ENCODE measurements at places on chromosomes 2 and 18.
A peak's percentile ranks its signal among the peaks of the same experiment; 100 is the strongest.

GRCh38 chr2:187580462-187581124 lies 26.4 kb upstream of the TFPI start:
- DNase-seq, result no peak

DNA sequence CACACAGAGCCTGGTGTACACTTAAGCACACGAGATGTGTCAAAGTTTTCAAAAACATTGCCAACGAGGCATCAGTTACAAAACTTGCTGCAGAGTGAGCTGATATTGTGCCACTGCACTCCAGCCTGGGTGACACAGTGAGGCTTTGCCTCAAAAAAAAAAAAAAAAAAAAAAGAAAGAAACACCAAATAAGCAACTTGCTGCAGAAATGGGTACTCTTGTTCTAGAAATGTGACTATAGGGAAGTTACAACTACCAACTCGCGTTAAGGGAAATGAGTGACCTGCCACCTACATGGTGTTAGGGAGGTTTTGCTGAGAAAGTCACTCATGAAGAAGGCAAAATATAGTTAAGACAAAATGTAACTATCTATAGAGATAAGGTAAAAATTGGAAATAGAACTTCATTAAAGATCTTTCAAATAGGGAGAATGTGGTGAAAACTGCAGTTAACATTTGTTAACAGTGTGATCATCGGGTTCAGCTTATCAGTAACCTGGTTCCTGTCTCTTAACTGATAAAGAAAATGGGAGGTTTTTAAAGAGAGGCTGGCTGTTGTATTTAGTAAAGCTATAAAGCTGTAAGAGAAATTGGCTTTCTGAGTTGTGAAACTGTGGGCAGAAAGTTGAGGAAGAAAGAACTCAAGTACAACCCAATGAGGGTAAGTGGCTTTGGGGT lies at the start of gene IL1RL1:
Gene IL1RL1 (plus strand): TSS at position 600 of the 677 bp plus-strand sequence. CDS start 26,702 bp downstream, outside the sequence.
- DNase-seq, result peak; percentile 60

DNA sequence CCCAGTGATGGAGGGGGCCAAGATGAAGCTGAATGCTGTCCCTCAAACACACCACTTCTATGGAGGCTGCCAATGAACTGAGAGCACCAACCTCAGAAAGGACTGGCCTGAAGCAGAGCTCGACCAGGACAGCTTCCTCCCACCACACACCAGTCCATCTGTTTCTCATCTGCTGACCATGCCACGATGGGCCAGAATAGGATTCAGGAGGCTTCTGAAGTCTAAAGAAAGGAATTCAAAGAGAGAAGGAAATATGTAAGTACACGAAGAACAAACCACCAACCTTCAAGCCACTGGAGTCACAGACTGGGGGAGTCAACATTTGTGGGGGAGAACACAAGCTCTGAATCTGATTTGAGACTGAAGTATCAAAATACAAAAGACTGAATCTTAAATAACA lies 157.6 kb upstream of the CCDC68 start:
- no peak for DNase-seq

DNA sequence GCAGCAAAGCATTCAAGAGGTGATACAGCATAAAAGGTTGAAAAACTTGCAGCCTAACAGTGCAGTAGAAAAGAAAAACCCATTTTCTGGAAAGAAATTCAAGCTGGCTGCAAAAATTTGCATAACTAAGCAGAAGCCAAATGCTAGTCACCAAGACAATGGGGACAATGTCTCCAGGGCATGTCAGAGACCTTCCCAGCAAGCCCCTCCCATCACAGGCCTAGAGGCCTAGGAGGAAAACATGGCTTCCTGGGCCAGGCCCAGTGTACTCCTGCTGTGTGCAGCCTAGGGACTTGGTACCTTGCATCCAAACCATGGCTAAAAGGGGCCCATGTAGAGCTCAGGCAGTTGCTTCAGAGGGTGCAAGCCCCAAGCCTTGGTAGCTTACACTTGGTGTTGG lies 405.1 kb upstream of the CYRIA start:
- no peak for DNase-seq

DNA sequence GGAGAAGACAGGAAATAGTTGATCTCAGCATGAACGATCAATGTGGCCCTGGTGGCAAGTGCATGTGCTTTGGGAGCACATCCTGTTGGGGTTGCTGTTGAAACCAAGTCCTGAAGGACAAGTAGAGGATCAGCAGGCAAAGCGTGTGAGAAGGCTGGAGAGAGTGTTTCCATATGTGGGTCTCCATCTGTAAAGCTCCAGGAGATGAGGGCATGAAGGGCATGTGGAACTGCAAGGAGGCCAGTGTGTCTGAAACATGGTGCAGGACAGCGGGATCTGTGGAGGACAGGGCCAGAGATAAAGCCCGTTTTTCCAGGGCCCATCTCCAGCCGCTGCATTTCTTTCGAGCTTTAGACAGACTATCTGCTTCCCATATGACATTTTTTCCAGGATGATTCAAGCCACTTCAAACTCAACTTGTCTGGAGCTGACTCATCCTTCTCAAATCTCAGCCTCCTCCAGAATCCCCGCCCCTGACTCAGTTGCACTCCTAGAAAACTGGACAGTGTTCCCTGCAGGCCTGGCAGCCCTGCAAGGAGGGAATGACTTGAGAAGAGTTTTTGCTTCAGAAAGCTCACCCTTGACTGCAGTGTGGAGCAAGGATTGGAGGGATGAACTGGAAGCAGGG lies 226.1 kb downstream of the VAPA start:
- DNase-seq, result no peak

- no peak for DNase-seq
Measured at GRCh38 chr2:235009081-235009480, 57.3 kb downstream of the SH3BP4 start.

- no peak for DNase-seq
Measured at GRCh38 chr2:36403675-36404230, 48.2 kb downstream of the CRIM1 start.
